ENCODE measurements at places on chromosomes 5 and 9. TPM values are rescaled to one million over a fixed set of nuclear protein-coding genes. Genes with fewer than 3 reads are reported as not detected.

DNA sequence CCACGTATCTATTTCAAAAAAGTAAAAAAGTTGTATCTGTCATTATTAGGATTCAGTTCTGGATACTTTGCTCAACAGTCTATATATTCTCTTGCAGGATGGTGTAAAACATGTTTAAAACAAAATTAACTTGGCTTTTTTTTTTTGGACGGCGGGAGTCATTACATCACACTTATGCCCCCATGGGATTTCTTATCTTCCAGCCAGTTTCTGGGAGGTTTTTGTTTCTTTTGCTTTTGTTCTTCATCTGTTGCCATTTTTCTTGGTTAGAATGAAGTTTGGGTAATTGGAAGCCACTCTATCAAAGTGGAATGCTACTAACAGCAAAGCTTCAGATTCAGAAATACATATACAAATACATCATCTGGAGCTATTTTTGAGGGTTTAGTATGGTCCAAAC lies 1.8 kb upstream of the STARD4 start:
- peak overlapping the region; percentile 15 for H3K27ac ChIP-seq
- no peak for DNase-seq
- H3K4me3 ChIP-seq = peak overlapping the region; percentile 13
- H3K36me3 ChIP-seq = peaks cover 24% of the 10 kb centered on the region
- H3K27me3 ChIP-seq = no peaks in the 10 kb centered on the region
- H3K4me1 ChIP-seq = peaks cover 59% of the 10 kb centered on the region

- H3K27me3 ChIP-seq = no peaks in the 10 kb centered on the region
- no peaks in the 10 kb centered on the region for H3K4me1 ChIP-seq
- no peak overlapping the region for H3K27ac ChIP-seq
- DNase-seq = no peak
- H3K36me3 ChIP-seq = no peaks in the 10 kb centered on the region
Measured at GRCh38 chr9:122337556-122337929, 33.3 kb upstream of the PTGS1 start.

DNA sequence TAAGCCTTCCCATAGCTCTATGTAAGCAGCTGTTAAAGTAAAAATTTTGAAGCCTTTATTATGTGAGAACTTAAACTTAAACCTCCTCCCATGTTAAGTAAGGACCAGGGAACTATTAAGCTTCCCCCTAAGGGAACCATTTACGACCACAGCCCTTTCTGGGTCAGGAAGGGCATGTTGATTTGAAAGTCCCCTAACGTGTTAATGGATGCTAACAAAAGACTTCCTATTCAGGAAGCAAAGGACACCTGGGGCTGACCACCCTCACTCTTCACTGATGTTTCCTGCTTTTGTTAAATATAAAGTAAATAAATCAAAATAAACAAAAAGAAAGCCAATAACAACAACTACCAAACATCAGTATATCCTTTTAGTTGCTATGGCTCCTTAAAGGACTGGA lies 170.6 kb upstream of the RFX3 start:
- no peaks in the 10 kb centered on the region for H3K36me3 ChIP-seq
- H3K4me3 ChIP-seq = no peak overlapping the region
- H3K27me3 ChIP-seq = peaks cover 8% of the 10 kb centered on the region

DNA sequence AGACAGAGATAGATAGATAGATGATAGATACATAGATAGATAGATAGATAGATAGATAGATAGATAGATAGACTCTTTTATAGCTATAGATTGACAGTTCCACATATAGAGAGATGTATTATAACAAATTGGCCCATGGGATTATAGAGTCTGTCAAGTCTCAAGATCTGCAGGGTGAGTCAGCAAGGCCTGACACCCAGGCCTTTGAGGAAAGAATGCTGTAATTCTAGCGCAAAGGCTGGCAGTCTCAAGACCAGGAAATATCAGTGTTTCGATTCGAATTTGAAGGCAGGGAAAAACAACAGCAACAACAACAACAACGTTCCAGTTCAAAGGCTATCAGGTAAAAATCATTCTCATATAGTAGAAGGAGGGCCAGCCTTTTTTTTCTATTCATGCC lies 339.2 kb upstream of the CDH9 start:
- H3K27ac ChIP-seq = no peak overlapping the region
- DNase-seq = no peak
- no peak overlapping the region for H3K4me3 ChIP-seq
- no peaks in the 10 kb centered on the region for H3K27me3 ChIP-seq
- no peaks in the 10 kb centered on the region for H3K36me3 ChIP-seq
- no peaks in the 10 kb centered on the region for H3K4me1 ChIP-seq

GRCh38 chr5:19987612-19988361 lies at the start of gene CDH18:
CDH18 (minus strand) TSS chr5:19988200; CDS start chr5:19838986, 149,214 bp downstream.
- no peak for DNase-seq
- H3K36me3 ChIP-seq = no peaks in the 10 kb centered on the region
- H3K27me3 ChIP-seq = no peaks in the 10 kb centered on the region
- H3K4me3 ChIP-seq = no peak within 1 kb of the TSS

DNA sequence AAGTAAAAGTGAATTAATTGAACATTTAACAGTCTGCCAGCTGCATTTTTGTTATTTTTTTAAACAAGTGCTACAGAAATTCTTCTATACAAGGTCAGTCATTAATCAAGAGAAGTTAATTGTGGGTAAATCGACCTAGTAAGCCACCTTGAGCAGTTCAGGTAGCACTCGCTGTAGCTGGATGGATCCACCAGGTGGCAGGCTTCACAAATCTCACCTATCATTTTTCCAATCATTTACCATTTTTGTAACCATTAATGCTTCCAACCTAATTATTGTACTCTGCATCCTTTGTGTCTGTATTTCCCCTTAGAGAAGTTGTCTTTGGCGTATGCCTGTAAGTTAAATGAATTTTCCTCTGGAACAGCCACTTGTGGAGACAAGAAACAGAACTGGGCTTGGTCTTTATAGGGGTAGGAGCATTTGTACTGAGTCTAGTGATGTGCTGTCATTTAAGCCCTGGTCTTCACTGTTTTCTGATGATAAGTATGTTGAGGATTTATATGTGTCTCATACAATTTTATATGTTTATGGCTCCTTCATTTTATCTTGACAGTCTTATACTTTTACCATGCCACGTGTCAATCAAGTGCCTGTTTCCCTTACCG lies 39.5 kb downstream of the CD180 start:
- peaks cover 17% of the 10 kb centered on the region for H3K36me3 ChIP-seq
- no peak for DNase-seq

DNA sequence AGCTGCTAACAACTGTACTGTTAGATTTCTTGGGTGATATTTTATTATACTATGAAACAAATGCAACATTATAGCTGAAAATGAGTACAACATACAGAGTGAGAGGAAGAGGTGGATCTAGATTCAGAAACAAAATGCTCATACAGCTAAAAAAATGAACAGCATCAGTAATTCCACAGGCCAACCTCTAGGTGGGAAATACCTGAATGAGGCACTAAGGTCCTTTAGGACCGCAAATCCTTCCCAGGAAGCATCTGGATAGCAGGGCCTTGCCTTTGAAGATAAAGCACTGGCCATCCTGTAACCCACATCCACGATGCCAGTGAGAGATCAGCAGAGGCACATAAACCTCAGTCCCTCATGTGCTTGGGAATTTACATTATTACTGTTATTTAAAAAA lies 310.8 kb downstream of the YTHDC2 start:
- no peak for DNase-seq
- H3K4me1 ChIP-seq = no peaks in the 10 kb centered on the region
- no peak overlapping the region for H3K4me3 ChIP-seq
- H3K27me3 ChIP-seq = no peaks in the 10 kb centered on the region
- H3K27ac ChIP-seq = no peak overlapping the region

GRCh38 chr5:18944771-18945170 lies 1043.2 kb downstream of the CDH18 start:
- no peaks in the 10 kb centered on the region for H3K27me3 ChIP-seq
- no peak overlapping the region for H3K27ac ChIP-seq
- H3K4me3 ChIP-seq = no peak overlapping the region
- H3K36me3 ChIP-seq = no peaks in the 10 kb centered on the region
- H3K4me1 ChIP-seq = no peaks in the 10 kb centered on the region

DNA sequence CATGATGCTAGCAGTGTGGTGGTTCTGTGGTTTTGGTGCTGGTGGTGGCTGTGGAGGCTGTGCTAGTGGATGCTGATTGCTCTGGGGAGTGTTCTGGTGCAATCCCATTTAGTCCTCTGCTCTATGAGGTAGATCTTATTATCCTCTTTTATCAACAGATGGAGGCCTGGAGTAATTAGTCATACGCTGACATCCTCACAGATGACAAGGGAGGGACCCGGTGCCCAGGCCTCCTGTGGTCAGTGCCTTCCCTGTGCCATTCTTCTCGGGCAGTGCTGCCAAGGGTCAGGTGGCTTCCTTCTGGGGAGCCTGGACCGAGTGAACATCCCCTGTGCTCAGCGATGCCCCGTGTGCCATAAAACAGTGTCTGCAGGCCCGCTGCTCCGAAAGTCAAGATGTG lies 74.5 kb downstream of the COL5A1 start:
- no peak for DNase-seq
- no peaks in the 10 kb centered on the region for H3K4me1 ChIP-seq
- no peak overlapping the region for H3K4me3 ChIP-seq
- H3K27me3 ChIP-seq = no peaks in the 10 kb centered on the region
- no peaks in the 10 kb centered on the region for H3K36me3 ChIP-seq

DNA sequence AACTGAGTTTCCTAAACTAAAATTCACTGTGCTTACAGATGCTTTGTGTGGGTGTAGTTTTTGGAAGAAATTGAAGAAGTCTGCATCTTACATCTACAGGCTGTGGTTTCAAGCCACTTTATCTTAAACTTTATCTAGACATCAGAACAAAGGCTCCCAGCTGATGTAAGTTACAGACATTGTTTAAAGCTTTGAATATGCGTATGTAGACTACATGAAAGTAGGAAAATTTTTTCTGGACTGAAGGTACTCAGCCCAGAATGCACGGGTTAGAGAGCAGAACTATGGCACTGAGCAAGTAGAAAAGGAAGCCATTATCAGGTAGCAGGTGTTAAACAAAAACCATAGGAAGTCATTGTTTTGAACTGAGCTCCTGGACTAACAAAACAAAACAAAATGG lies 185.4 kb downstream of the TTC39B start:
- no peak overlapping the region for H3K4me3 ChIP-seq
- DNase-seq = no peak
- H3K36me3 ChIP-seq = no peaks in the 10 kb centered on the region
- H3K27me3 ChIP-seq = peaks cover 9% of the 10 kb centered on the region

DNA sequence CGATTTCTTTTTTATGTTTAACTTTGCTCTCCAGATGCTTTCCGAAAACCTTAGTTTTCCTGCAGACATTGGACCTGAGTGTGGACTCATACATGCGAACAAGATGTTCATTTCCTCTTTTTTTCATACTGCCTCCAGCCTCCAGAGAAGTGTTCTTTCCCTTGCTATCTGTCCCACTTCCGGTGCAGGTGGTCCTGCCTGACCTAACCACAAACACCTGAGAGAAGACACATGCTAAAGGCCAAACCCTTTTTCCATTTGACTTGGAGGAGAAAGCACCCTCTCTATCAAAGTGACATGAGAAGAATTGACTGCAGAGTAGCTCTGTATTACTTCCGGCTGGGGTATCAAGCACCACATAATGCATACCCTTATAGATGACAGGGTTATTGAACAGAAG lies 334.0 kb downstream of the ARHGEF28 start:
- no peaks in the 10 kb centered on the region for H3K36me3 ChIP-seq
- H3K4me3 ChIP-seq = no peak overlapping the region
- no peak for DNase-seq
- H3K4me1 ChIP-seq = no peaks in the 10 kb centered on the region
- peaks cover 3% of the 10 kb centered on the region for H3K27me3 ChIP-seq

DNA sequence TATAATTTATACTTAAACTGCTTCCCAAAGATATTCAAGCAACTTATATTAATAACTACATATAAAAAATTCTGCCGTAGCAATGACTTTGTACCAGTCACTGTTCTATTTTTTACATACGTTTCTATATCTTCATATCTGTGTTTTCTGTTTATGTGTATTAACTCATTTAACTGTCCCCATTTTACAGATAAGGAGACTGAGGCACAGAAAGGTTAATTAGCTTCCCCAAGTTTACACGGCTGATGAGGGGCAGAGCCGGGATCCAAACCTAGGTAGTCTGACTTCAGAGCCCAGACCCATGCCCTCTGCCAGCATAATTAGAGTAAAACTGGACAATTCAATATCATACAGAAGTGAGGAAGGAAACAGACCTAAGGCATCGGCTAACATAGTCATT lies 259.7 kb upstream of the TUT7 start:
- H3K27me3 ChIP-seq = no peaks in the 10 kb centered on the region
- DNase-seq = no peak
- no peaks in the 10 kb centered on the region for H3K36me3 ChIP-seq

DNA sequence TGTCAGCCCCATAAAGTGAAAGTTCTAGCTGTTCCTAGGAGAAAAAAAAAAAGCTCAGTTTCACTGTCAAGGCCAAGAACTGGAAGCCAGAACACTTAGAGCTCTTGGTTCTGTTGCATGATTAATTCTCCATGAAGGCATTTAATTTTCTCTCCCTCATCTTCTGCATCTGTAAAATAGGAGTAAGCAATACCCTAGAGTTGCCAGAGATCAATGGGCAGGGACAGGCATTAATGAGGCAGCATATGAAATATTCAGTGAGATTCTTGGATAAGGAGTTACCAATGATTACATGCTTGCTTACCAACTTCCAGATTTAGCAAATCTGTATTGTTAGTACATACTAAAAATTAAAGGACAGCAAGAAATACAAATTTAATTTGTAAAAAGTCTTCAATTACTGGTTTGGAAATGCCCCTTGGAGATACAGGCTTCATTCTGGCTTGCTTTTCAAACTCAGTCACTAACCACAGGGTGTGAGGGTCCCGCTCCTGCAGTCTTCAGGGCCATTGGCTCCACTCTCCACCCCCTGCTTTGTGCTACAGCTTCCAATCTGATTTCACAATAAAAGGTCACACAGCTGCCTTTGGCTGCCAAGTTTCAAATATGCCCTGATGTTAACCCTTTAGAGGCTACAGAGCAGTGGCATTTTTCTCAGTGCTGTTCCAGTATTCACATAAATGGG lies 624.6 kb downstream of the BNC2 start:
- no peaks in the 10 kb centered on the region for H3K36me3 ChIP-seq
- no peaks in the 10 kb centered on the region for H3K4me1 ChIP-seq
- H3K27ac ChIP-seq = no peak overlapping the region

GRCh38 chr9:22111954-22112247 lies 102.8 kb upstream of the CDKN2B start:
- no peak for DNase-seq
- H3K27ac ChIP-seq = no peak overlapping the region
- no peak overlapping the region for H3K4me3 ChIP-seq
- peaks cover 64% of the 10 kb centered on the region for H3K27me3 ChIP-seq

DNA sequence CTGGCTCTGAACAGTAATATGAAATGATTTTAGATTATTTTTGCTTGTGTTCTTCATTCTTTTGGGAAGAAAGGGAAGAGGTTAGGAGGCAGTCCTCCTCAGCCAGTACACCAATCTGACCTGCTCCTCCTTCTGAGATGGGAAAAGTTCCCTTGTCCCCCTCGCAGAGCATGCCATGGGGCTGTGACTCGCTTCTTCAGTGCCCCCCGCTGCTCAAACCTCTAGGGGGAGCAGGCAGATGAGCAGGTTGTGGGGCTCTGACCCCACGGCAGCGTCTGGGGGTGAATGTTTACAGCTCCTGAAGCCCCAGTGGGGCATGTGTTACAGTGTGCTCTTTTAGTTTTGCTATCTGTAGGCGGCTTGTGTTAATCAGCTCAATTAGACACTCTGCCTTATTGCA lies 50.9 kb upstream of the KLF9 start:
- peaks cover 42% of the 10 kb centered on the region for H3K4me1 ChIP-seq
- no peak overlapping the region for H3K4me3 ChIP-seq
- no peaks in the 10 kb centered on the region for H3K36me3 ChIP-seq
- H3K27me3 ChIP-seq = no peaks in the 10 kb centered on the region
- no peak for DNase-seq
- peak overlapping the region; percentile 44 for H3K27ac ChIP-seq

The NIPAL4 gene
- 2.2 TPM for total RNA-seq

The PTGES2 gene
- 87.7 TPM for total RNA-seq

The ACOT12 gene
- total RNA-seq = not detected

The TSSK1B gene
- not detected for total RNA-seq
